ENCODE measurements at places on chromosomes 3 and 15.

GRCh38 chr15:31207246-31207645, 105.7 kb upstream of the TRPM1 start:
- no peak for DNase-seq

DNA sequence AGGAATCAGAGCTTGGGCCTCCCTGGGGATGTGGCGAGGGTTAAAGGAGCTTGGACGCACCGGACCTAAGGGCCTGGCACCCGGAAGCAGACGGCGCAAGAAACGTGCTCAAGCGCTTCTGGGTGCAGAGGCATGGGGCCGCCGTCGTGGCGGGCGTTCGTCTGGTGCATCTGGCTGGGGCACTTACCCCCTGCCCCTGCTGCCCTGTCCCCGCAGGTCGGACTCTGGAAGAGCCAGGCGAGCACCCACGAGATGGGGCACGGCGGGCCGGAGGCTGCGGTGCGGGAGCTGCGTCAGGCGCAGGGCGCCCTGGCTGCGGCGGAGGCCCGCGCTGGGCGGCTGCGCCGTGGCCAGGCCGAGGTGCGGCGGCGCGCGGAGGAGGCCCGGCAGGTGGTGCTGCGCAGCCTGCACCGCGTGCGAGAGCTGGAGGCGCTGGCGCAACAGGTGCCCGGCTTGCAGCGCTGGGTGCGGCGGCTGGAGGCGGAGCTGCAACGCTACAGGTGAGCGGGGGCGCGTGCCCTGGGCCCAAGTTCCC, 2.5 kb downstream of the EFCC1 start:
- peak; percentile 56 for DNase-seq

- DNase-seq = no peak
Observed at GRCh38 chr3:71492974-71493771, 90.4 kb downstream of the FOXP1 start.

DNA sequence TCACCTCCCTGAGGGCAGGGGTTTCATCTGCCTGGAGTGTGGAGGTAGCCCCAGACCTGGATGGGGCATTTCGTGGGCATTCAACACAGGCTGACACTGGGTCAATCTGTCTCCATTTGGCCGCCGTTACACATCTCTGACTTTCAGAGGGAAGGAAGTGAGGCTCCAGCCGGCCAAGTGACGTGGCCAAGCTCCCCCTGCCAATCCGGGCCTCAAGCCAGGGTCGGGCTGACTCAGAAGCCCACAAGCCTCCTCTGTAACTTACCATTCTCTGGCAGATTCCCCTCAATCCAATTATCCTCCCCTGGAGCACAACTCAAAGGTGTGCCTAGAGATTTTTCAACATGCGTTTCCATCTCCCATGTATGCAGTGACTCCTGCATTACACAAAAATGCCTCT, 227.6 kb downstream of the KLF13 start:
- DNase-seq = no peak

DNA sequence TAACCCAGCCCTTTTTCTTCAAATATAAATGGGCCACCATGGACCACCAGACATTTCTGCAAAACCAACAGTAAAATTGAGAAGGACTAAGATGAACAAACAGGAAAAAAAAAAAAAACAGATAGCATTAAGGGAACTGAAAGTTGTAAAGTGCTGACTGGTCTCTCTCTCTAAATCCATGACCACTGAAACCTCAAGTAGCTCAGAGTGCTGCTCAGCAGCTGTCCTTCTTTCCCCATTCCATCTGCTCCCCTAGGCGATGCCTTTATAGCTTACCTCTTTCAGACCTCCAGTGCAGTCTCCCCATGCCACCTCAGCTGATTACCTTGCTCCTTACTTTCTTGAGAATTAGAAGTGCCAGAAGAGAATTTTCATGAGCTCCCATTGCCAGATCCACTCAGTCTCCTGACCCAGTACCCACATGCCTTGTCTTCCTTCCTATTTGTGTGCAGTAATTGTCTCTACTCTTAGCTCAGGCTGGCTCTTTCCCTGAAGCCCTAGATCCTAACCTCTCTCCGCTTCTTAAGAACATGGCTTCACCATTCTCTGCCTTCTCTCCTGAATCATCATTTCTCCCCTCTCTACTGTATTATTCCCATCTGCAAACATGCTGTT, 23.9 kb upstream of the XIRP1 start:
- peak; percentile 78 for DNase-seq

- no peak for DNase-seq
Observed at GRCh38 chr15:83709241-83709640, 55.3 kb downstream of the ADAMTSL3 start.

GRCh38 chr3:34419801-34420200, 621.4 kb downstream of the PDCD6IP start:
- peak; percentile 50 for DNase-seq

GRCh38 chr3:71254281-71255057, 329.1 kb downstream of the FOXP1 start:
- DNase-seq = no peak

DNA sequence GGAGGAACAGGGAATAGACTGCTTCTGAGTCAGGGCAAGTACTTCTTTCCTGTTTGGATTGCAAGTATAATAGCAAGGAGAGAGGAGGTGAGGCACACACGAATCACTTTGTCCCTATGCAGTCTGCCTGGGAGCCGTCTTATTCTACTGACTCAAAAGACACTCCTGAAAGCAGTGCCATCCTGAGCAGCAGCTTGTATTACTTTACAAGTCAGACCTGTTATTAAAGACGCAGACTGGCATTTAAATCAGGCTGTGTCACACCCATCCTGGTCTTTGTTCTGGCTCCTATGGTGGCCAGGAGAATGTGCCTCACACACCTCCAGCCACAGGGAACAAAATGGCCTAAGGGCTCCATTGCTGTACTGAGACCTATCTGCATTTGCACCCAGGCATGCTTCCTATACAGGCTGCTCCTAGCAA, 17.9 kb upstream of the SQOR start:
- no peak for DNase-seq

DNA sequence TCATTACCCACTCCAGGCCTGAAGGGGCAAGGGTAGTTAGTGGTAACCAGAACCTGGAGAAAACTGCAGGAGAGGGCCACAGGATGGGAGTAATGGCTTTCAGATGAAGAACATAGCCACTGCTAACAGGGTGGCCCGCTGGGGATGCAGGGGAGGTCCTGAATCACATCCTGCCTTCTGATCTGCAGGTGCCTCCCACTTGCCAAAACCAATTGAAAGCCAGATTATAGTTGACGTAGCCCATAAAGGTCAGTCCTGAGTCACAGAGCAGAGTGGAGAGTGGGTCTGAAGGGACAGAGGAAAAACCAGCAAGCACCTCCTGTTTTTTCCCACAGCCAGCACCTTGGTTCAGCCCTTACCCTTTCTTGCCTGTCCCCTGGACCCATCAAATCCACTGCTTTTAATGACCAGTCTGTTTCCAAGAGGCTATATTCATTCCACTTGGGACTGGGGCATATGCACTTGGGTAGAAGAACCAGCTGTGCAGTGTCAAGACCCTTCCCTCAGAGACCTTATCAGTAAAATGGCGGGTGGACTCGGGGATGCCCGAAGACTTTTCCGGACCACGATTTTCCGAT, 646 bp upstream of the SLC35G2 start:
- peak; percentile 44 for DNase-seq

- no peak for DNase-seq
Observed at GRCh38 chr15:27662892-27663291, 436.2 kb downstream of the OCA2 start.

DNA sequence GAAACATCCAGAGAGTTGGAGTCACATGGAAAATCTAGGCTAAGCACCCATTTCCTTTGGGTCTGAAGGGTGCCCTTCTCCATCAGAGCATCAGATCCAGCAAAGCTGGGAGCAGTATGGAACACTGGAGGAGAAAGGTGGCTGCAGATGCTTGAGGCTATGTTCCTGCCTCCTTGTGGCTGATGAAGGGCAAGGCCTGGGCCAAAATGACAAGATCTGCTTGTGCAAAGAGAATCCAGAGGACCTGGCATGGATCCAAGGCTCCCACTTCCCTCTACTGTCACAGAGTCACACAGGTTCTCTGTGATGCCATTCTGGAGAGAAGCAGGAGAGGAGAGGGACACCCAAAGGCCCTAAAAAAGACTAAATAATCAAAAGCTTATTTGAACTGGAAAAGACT, 9.2 kb upstream of the ATP8B4 start:
- peak; percentile 82 for DNase-seq

- DNase-seq = no peak
Observed at GRCh38 chr3:133412183-133413132, 12.6 kb downstream of the BFSP2 start.

- no peak for DNase-seq
Observed at GRCh38 chr3:172877011-172877410, 126.5 kb downstream of the ECT2 start.

GRCh38 chr3:66537735-66538134, 36.9 kb upstream of the LRIG1 start:
- no peak for DNase-seq

GRCh38 chr3:141408596-141408995, 40.3 kb downstream of the ZBTB38 start:
- no peak for DNase-seq

- DNase-seq = no peak
Observed at GRCh38 chr3:187914231-187914630, 169.0 kb upstream of the BCL6 start.

- DNase-seq = no peak
Observed at GRCh38 chr3:196660381-196661166, 21.1 kb downstream of the NRROS start.

GRCh38 chr3:177345973-177346503, 148.8 kb upstream of the TBL1XR1 start:
- no peak for DNase-seq

GRCh38 chr15:33701304-33701696, 267.0 kb upstream of the CHRM5 start:
- peak; percentile 28 for DNase-seq

- DNase-seq = no peak
Observed at GRCh38 chr15:77544162-77544561, 88.5 kb downstream of the LINGO1 start.

GRCh38 chr3:103056542-103056941, 621.7 kb downstream of the ZPLD1 start:
- DNase-seq = peak; percentile 2

- DNase-seq = peak; percentile 1
Observed at GRCh38 chr15:24772266-24772665, 96.7 kb downstream of the NPAP1 start.

DNA sequence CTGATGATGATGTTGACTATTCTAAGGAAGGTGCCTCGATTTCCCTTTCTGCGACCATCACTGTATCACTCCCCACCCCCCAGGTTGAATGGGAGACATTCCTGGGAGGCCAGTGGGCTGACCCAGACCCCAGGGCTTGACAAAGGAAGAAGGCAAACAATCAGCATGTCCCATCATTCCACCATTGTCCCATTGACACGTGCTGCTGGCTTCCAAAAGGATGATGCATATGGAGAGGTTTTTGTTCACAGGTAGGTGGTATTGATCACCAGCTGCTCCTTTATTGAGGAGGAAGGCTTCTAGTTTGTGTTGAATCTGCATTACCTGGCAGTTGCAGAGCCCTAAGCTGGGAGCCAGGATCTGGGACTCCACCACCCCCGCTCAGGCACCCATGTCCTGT, 30.4 kb downstream of the RASGRF1 start:
- no peak for DNase-seq

DNA sequence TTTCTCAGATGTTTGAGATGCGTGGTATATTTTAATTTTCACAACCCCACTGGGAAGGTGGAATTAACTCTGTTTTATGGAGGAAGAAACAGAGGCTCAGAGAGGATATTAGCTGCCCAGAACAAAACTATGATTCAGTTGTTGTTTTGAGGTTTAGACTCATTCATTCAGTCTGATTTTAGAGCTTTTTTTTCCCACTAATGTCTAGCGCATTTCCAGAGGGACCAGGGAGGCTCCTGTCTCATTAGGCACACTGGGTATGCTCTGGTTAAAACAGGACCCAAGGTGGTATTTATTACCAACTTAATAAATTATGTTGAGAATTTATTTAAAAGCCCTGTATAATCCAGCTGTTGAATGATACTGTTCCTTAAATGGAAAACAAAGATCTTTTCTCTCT, 272.0 kb upstream of the RGMA start:
- DNase-seq = no peak

DNA sequence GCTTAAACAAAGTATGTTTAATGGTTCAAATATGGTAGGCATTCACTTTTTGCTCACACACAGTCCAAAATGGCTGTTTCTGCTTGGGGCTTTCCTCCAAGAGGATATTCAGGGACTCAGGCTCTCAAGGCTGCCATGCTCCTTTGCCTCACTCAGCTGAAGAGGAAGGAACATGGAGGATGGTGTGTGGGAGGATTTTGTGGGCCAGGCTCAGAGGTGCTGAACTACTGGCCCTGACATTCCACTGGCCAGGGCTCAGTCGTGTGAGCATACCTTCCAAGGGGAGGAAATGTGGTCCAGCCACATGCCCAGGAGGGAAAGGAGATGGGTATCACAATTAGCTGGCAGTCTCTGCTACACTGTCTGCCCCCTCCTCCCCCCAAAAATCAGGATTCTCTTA, 8.7 kb downstream of the PXYLP1 start:
- no peak for DNase-seq

DNA sequence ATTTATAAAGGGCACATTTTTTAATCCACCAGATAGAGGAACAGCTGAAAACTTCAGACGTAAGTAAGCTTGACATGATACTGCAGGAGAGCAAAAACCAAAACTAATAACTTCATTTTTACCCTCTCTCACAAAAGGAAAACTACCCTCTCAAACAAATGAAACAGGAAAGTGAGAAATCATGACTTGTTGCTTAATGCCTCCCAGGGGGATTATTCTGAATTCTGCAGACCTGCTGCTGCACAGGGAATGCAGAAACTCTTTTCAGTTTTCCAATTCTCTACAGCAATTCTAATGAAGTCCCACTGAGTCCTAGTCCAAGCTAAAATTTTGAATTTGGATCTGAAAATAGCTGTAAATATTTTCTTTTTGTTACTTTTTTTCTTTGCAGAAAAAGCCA, 637.1 kb upstream of the CCDC54 start:
- no peak for DNase-seq

GRCh38 chr15:97728791-97729190, 231.7 kb upstream of the ARRDC4 start:
- DNase-seq = no peak

DNA sequence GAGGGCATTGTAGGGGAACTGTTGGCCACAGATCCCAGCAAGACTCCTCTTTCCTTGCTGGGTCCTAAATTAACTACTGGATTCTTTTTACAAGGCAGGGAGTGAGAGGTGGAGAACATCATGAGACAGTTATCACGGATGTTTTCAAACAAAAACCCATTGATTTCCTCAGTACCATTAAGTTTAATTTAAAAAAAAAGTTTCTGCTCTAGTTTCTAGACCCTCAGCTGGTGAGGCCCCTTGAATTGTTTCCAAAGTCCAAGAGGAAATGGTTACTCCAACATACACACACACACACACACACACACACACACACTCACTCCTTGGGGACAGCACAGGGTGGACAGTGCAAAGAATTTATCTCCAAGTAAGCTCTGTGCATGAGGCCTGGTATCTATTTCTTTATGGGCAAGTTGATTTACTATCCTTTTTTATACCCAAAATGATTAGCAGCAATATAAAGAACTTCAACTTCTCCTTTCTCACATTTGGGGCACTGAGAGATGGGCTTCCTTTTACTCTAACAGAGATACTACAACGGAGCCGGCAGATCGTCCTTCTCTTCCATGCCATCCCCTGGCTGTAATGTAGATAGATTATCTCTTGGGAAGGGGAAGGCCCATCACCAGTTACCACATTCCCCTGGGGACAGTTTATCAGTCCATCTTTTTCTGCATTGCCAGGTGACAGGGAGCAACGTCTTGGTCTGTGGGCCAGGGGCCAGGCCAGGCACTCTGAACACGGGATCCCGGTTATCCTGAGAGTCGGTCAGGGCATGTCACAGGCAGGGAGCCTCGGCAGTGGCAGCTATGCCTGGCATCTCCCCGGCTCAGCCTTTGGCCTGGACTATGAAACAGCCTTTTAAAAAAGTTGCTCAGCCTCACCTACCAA, 54.7 kb downstream of the CORO2B start:
- DNase-seq = peak; percentile 17

- no peak for DNase-seq
Observed at GRCh38 chr15:60912984-60913697, 316.0 kb downstream of the RORA start.

All from hematopoietic multipotent progenitor cell treated with erythropoietin and hydrocortisone succinate and interleukin-3 and kit ligand, for 4 days (in vitro differentiated cells).